ENCODE measurements at places on chromosomes 3 and 15.

- H3K36me3 ChIP-seq, result no peaks in the 10 kb centered on the region
- peaks cover 7% of the 10 kb centered on the region for H3K27me3 ChIP-seq
- H3K4me3 ChIP-seq, result no peak overlapping the region
- no peaks in the 10 kb centered on the region for H3K4me1 ChIP-seq
- peak overlapping the region; percentile 18 for H3K27ac ChIP-seq
- ATAC-seq, result peak; percentile 94
These were observed 31.6 kb upstream of the RAP2B start for GRCh38 chr3:153130312-153130977.

GRCh38 chr15:50315814-50316630 is 39.0 kb downstream of the GABPB1 start:
- no peaks in the 10 kb centered on the region for H3K27me3 ChIP-seq
- peaks cover 19% of the 10 kb centered on the region for H3K4me1 ChIP-seq
- no peak overlapping the region for H3K27ac ChIP-seq
- H3K4me3 ChIP-seq, result no peak overlapping the region

DNA sequence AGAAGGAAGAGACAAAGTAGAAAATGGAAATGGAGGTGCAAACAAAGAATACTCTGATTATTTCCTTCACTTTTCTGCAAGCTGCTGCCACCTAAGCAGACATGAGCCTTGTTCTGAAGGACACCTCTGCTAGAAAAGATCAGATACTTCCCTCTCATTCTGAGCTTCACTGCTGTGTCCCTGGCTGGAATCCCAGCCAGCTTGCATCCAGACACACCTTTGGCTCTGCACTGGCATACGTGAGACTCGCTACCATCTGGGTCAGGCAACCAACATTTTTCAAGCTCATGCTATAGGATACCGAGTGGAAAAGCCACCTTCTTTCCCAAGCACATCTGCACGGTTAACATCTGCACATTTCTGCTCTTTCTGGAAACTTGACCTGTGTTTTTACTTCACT is 166.7 kb upstream of the SUCLG2 start:
- no peaks in the 10 kb centered on the region for H3K36me3 ChIP-seq
- H3K4me1 ChIP-seq, result no peaks in the 10 kb centered on the region
- no peaks in the 10 kb centered on the region for H3K27me3 ChIP-seq
- H3K4me3 ChIP-seq, result no peak overlapping the region

- H3K4me1 ChIP-seq, result no peaks in the 10 kb centered on the region
- H3K36me3 ChIP-seq, result no peaks in the 10 kb centered on the region
- H3K27ac ChIP-seq, result no peak overlapping the region
- H3K4me3 ChIP-seq, result no peak overlapping the region
- ATAC-seq, result no peak
These were observed 52.2 kb downstream of the FBLN2 start for GRCh38 chr3:13600950-13601691.

DNA sequence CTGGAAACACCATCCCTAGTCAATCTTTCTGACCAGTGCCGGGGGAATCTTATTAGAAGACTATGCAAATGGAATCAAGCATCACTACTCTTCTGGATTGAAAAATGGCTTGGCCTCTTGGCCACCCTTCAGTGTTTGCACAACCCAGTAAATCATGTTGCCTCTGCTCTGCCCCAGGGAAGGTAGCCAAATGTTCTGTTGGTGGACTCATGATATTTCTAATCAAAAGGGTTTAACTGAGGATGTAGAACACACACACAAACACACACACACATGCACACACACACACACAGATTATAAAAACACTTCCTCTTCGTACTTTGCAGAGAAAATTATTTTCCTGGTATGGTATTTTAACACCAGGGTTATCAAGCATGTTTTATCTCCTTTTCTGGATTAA is 7.9 kb downstream of the RBP2 start:
- no peak for ATAC-seq
- H3K4me1 ChIP-seq, result no peaks in the 10 kb centered on the region
- H3K27ac ChIP-seq, result no peak overlapping the region
- no peaks in the 10 kb centered on the region for H3K36me3 ChIP-seq
- no peaks in the 10 kb centered on the region for H3K27me3 ChIP-seq

GRCh38 chr15:77858792-77859490 is 218.6 kb downstream of the TBC1D2B start:
- no peaks in the 10 kb centered on the region for H3K36me3 ChIP-seq
- no peak overlapping the region for H3K27ac ChIP-seq
- peaks cover 12% of the 10 kb centered on the region for H3K27me3 ChIP-seq

DNA sequence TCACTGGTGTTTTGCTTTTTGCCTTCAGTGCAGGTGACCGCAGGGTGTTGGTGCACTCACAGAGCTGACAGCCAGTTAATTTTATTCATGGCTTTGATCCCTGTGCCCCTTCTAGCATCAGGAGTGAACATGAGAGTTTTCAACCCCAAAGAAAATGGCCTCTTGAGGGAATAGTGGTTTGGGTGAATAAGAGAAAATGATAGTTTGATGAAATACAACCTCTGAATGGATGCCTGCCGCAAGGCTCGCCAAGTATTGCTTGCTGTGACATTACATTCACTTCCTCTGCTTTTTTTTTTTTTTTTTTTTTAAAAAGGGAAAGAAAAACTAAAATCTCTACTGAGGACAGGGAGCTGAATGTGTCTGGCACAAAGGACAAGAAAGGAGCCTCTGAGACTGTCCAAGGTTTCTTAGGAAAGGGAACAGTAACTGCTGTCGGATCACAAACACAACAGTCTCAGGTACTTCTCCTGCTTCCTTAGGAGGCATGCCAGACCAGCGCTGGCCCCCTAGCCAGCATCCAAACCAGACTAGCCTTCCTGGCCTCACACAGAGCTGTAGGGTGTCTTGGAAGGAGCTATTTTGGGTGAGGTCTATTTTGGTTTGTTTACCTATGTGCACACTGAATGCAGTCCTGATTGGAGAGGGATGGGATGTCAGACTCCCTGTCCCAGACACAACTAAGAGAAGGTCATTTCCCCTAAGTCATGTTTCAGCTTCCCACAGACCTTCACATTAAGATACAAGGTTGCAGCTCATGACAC is 29.0 kb downstream of the CCDC80 start:
- no peaks in the 10 kb centered on the region for H3K36me3 ChIP-seq
- H3K4me3 ChIP-seq, result no peak overlapping the region
- no peak for ATAC-seq
- H3K27me3 ChIP-seq, result peaks cover 24% of the 10 kb centered on the region
- no peak overlapping the region for H3K27ac ChIP-seq

GRCh38 chr3:187334904-187335303 is 33.3 kb upstream of the RTP4 start:
- H3K36me3 ChIP-seq, result no peaks in the 10 kb centered on the region
- no peaks in the 10 kb centered on the region for H3K4me1 ChIP-seq
- no peak for ATAC-seq
- H3K27me3 ChIP-seq, result peaks cover 9% of the 10 kb centered on the region

GRCh38 chr3:184615396-184615795 is 53.8 kb downstream of the EPHB3 start:
- no peak for ATAC-seq
- no peaks in the 10 kb centered on the region for H3K36me3 ChIP-seq
- H3K4me3 ChIP-seq, result no peak overlapping the region
- peaks cover 13% of the 10 kb centered on the region for H3K4me1 ChIP-seq

DNA sequence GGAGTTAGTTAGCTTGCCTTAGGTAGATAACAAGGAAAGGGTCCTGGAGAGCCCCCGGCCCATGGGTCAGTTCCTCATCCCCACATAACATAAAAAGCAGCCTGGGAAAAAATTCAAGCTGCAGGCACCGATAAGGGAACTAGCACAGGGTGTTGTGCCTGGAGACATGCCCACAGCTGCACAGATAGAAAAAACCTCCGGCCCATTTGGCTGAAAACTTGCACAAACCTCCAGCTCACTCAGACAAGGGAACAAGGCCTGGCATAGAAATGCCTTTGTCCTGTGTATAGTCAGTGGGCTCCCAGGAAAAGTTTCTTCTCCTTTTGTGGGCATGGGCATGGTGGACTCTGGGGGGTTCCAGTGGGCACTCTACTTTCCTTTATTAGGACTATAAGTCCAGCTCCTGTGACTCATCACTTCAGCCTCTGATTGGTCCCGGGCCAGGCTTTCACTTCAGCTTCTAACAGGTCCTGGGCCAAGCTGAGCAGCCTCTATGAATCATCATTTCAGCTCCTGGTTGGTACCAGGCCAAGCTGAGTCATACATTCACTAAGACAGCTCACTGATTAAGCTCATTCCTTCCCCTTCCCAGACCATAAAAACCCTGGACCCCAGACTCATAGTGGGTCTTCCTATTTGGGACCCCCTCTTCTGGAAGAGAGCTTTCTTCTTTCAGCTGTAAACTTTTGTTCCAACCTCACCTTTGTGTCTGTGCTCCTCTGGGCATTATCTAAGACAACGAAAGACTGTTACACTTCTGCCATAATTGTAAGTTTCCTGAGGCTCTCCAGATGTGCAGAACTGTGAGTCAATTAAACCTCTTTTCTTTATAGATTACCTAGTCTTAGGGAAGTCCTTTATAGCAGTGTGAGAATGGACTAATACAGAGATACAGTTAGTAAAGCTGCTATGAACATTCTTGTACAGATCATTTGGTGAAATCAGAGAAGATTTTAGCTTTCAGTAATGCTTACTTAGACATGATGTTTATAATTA is 348.0 kb upstream of the DPPA4 start:
- H3K4me3 ChIP-seq, result no peak overlapping the region
- ATAC-seq, result peak; percentile 80
- H3K36me3 ChIP-seq, result no peaks in the 10 kb centered on the region
- no peak overlapping the region for H3K27ac ChIP-seq

GRCh38 chr3:154759966-154760365 is 320.2 kb upstream of the MME start:
- no peaks in the 10 kb centered on the region for H3K4me1 ChIP-seq
- no peaks in the 10 kb centered on the region for H3K27me3 ChIP-seq
- no peak for ATAC-seq
- H3K36me3 ChIP-seq, result no peaks in the 10 kb centered on the region

DNA sequence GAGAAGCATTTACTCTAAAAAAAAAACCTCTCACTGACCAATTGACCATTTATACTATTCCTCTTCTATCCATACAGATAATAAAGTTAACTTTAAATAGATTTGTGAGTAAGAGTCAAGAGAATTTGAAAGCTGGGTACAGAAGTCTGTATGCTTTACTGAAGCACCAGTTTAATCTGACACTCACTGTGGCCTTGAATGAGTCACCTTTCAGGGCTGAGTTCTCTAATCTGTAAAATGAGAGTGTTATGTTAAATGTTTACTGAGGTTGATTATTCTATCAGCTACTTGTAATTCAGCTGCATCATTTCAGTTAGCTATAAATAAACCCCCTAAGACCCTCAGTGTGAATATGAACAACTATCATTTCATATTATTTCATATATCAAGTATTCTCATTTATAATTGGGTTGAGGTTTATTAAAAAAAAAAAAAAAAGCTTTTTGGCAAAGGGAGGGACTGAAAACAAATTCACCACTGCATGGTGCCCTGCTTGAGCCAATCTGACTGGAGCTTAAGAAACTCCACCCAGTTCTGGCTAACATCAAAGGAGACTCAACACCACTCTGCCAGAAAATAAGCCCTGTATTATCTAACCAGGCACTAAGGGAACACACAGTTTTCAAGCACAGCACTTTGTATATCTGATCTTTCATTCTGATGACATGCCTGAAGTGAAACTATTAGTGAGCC is 2.8 kb downstream of the MAP4 start:
- H3K27ac ChIP-seq, result no peak overlapping the region
- H3K4me3 ChIP-seq, result no peak overlapping the region
- peaks cover 34% of the 10 kb centered on the region for H3K4me1 ChIP-seq
- no peaks in the 10 kb centered on the region for H3K27me3 ChIP-seq
- peaks cover 6% of the 10 kb centered on the region for H3K36me3 ChIP-seq

All from activated T-helper 17 cell treated with anti-CD3 and anti-CD28 coated beads, Interleukin-2, amount 50 U/mL, for 72 hours (primary cell).